ENCODE measurements at places on chromosomes 1 and 21.

DNA sequence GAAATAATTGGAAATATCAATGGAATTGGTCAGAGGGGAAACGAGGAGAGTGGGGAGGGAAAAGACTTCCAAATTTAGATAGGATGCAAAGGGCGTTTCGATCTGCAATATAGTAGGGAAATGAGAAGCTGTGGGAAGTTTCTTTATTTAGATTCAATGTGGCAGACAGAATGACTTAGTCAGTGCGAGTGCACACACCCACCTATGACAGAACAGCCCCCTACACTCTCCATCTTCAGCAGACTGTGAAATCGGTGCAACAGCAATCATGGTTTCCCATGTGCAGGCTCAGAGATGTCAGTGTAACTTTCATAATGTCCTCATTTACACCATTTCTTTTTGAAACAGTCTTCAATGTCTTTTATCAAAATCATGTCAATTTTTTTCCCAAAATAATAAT lies 46.0 kb downstream of the DIP2A start:
- no peak for DNase-seq

GRCh38 chr1:1407636-1408318 lies 684 bp upstream of the MRPL20 start:
- DNase-seq: peak; percentile 35

DNA sequence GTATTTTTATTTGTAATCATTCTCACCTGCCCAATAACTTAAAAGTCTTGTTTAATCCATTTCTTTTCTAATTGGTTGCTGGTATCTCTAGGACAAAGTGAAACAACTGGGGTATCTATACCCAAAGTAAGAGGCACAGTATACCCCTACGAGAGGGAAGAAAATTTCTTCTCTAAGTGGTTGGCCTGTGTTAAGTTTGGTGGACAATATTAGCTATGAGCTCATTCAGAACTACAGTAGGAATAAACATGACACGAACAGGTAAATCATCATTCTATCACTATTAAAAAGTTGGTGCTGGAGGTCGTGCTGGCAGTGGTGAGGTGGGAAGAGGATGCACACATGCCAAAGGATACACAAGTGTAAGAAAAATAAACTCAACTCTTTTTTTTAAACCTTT lies 99.6 kb downstream of the ZNF644 start:
- DNase-seq: no peak

- no peak for DNase-seq
Measured at GRCh38 chr1:228782662-228783417, 47.6 kb downstream of the RHOU start.

- DNase-seq: peak; percentile 88
Measured at GRCh38 chr1:32335790-32336590, at the start of gene MARCKSL1. MARCKSL1 (minus strand) TSS chr1:32336233; CDS start chr1:32336033, 200 bp downstream.

DNA sequence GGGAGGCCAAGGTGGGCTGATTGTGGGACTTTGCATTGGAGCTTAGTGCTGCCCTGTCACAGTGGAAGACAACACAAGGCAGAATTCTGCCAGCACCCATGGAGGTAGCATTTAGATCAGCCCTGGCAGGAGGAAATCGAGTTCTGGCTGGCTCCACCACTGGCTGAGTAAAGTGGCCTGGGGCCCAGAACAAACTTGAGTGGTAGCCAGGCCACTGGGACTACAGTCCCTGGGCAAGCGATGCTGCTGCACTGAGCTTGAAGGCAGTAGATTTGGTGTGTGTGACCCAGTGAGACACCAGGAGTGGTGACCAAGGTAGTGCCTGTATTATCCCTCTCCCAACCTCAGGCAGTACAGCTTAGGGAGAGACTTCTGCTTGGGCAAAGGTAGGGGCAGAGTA lies 22.5 kb upstream of the UHMK1 start:
- DNase-seq: no peak

- no peak for DNase-seq
Measured at GRCh38 chr1:25036117-25036546, 106.1 kb upstream of the RUNX3 start.

DNA sequence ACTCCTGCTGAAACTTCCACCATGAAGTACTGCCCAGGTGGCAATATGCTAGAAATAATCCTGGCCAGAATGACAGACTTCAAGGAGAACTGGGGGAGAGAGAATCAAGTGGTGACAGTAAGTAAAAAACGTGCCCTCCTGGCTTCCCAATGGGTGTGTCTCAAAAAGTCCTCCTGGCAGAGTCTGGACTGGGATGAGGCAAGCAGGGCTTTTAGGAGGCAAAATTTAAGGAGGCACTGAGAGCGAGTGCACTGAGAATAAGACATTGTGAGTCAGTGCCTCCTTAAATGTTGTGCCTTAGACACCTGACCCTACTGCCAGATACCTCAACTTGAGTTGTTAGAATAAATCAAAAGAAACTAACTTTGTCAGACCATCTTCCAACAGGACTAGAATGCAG lies 2.2 kb downstream of the LRRC52 start:
- DNase-seq: no peak

DNA sequence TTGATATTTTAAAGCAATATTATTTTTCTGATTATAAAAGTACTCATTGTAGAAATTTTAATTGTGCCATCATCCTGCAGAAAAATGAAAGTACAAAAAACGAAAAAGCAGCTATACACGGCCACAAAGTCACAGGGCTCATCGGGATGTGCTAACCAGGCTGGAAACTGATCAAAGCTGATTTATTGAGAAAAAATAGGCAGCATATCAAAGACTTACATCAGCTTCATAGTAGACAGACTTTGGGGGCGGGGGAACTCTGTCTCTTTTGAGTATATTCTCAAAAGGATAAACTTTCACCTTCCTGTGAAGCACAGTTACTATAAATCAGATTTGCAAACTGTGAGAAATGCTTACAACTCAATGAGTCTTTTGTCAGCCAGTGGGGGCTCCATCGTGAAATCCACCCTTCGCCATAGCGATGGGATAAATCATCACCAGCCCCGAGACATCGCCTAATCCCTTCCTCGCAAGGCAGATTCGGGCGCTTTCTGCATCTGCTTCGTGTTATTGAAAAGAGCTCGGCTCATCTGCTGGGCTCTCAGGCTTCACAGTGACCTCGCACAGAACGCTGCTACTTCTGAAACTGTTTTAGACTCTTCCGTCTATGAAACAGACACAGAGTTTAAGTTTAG lies 69.2 kb upstream of the ERG start:
- no peak for DNase-seq

GRCh38 chr1:88979749-88980116 lies 12.7 kb downstream of the KYAT3 start:
- no peak for DNase-seq

DNA sequence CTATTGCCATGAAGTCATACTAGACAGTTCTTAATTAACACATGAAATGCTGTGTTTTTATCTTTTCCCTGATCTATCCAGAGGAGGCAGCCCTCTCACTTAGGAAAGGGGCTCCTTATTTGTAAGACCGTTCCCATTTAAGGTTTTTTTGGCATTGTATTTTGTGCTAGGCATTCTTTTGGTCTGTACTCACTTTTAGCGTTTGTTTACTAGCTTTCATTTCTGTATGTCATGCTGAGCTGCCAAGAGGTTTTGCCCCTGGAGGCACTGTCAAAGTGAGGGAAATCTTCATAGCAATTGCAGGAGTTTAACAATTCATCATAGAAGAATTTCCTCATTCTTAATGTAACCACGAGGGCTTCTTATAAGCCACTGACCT lies 59.5 kb downstream of the MTR start:
- no peak for DNase-seq

GRCh38 chr1:61293197-61293596 lies 210.8 kb downstream of the NFIA start:
- DNase-seq: no peak

GRCh38 chr1:116457946-116458604 lies 85.0 kb downstream of the ATP1A1 start:
- no peak for DNase-seq

DNA sequence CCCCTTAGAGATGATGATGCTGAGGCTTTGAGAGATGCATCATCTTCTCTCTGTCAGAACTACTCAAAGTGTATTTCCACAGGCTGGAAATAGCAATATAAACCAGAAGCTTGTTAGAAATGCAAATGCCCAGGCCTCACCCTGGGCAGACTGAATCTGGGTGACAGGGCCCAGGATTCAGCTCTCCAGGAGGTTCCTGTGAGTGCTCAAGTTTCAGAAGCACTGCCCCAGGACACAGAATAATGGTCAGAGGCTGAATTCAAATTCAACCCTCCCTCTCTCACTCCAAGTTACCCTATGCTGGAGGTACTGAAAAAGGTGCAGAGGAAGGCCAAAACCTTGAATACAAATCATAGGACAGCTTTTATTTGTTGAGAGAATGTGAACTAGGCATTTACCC lies 98.5 kb upstream of the NGF start:
- DNase-seq: no peak

DNA sequence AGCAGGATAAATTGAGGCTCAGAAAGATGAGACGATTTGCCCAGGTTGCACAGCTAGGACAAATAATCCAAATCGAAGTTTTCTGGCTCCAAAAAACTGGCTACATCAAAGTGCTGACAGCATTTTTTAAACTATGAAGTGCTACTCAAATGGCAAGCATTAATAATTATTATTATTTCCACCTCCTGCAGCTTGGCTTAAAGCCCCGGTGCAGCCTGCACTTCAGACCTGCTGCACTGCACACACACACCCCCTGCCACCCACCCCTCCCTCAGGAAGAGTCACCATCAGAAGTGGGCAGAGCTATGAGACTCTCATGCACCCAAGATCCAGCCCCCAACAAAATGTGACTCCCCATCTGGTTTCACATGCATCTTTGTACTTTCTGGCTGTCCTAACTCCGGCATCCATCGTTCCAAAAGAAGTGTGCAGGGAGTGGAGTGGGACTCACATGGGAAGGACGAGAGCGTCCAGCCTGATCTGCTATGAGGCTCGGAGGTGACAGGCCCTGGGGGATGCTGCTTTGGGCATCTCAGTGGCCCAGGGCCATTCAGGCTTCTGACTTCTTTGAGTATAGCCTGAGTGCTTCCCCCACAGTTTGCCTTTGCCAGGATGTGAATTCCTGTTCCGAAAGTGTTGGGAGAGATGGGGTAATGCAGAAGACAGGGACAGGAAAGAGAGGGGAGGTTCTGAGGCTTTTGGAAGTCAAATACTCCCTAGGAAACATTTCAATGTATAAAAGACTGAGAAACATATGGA lies 65.0 kb upstream of the FAM20B start:
- DNase-seq: no peak

- DNase-seq: no peak
Measured at GRCh38 chr1:101996825-101997465, at the start of gene OLFM3. OLFM3 (minus strand) TSS chr1:101996926.

DNA sequence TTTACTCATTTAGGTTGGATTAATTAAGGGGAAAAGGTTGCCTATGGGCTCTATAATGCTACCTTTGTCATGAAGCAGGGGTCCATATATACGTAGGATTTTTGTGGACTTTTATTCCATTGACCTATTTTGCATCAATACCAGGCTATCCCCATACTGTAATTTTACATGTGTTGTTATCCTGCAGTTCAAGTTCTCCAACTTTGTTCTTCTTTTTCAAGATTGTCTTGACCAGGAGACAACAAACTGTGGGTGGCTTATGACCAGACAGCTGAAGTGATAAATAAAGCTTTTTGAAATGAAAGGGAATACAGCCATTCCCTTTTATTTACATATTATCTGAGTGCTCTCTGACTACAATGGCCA lies 345.7 kb downstream of the BARHL2 start:
- DNase-seq: no peak

DNA sequence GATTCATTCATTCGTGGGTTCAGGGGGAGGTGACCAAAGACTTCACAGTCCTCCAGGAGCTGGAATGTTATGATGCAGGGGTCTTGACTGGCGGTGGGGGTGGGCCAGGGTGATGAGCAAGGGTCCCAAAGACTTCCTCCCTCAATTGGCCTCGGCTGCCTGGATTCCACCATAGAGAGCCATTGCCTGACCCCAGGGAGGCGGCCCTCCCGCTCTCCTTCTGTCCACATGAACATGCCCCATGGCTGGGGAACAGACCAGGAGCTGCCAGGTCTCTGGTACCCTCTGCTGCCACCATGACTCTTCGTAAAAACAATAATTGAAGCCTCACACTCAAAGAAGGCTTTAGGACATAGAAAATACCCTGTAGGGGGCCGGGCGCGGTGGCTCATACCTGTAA lies 102.5 kb upstream of the CASZ1 start:
- no peak for DNase-seq

GRCh38 chr1:89953131-89953626 lies 41.7 kb upstream of the ZNF326 start:
- peak; percentile 24 for DNase-seq

DNA sequence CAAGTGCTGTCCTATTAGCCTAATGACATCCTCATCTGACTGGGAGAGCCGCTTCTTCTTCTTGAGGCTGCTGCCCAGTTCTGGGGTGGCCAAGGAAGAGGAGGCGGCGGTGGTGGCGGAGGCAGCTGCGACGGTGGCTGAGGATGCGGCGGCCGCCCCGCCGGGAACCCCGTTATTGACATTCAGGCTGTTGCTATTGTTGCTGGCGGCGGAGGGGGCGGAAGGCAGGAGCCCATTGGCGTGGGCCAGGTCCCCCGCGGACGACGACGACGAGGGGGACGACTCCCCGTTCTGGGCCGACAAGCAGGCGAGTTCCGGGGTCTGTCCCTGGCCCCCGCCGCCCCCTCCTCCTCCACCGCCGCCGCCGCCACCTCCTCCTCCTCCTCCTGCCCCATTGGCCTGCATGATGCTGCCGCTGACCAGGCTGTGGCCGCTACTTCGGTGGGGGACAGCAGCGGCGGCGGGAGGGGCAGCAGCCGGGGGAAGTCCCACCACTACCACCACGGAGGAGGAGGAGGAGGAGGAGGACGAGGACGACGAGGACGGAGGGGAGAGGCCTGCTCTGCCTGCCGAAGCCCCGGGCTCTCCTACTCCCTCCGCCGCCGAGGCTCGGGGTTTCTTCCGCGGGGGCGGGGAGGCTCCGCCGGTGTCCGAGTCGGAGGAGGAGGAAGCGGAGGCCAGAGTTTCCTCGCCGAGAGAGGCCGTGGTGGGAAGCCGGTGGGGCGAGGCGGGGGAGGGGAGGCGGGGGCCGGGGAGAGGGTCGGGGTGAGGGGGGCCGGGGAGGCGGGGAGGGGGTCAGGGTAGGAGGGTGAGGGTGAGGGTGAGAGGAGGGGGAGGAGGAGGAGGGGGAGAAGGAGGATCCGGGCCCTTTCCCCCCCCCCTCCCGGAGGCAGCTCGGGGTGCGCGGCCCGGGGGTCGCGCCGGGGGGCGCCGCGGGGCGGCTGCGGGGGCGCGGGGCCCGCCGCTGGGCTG lies 610 bp downstream of the WDR26 start:
- peak; percentile 46 for DNase-seq

DNA sequence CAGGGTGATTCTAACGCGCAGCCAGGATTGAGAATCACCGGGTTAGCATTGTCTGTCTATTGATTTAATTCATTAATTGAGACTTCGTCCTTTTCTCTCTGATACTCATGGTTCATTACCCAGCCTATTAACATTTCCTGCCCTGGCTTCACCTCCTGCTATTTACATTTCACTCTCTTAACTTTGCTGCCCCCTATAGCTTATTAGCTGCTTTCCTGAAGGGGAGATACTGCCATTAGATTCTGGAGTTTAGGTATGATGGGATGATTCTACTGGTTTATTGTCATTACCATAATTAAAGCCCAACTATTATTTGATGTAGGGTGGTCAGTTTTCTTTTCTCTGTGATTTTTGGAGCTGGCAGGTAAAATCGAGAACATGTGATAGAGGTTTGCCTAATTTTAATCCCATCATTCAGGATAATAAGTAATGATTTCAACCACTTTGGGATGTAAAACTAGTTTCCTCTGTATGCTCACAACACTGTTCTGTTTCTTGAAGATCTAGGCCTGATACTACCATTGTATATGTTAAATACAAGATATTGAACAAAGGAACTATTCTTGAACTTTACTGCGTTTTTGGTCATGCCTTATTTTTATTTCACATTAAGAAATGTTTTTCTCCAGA lies 6.4 kb downstream of the PPP2R5A start:
- no peak for DNase-seq
